ENCODE measurements at places on chromosomes 12 and 14. TPM values are rescaled to one million over a fixed set of nuclear protein-coding genes. Genes with fewer than 3 reads are reported as not detected.

RGS6 gene
- not detected for total RNA-seq

TMEM229B gene
- total RNA-seq, result 0.58 TPM

LRRC10 gene
- not detected for total RNA-seq

LGALS3 gene
- 301 TPM for total RNA-seq

LAG3 gene
- 0.35 TPM for total RNA-seq

AMN gene
- total RNA-seq, result not detected

CLEC2D gene
- 7.8 TPM for total RNA-seq

SPTB gene
- under 0.01 TPM for total RNA-seq

CRACR2A gene
- total RNA-seq, result 13.3 TPM

CLECL1 gene
- total RNA-seq, result not detected

GUCY2C gene
- not detected for total RNA-seq

C12orf56 gene
- total RNA-seq, result 5.8 TPM

B4GALNT1 gene
- 8.4 TPM for total RNA-seq

CACNA1C gene
- total RNA-seq, result 0.58 TPM

OR4E2 gene
- total RNA-seq, result not detected

TCL1A gene
- not detected for total RNA-seq

MMP19 gene
- 37.5 TPM for total RNA-seq

TM9SF1 gene
- total RNA-seq, result 85.9 TPM

IGF1 gene
- not detected for total RNA-seq

TAS2R43 gene
- 0.35 TPM for total RNA-seq

SMCO2 gene
- total RNA-seq, result not detected

HOMEZ gene
- total RNA-seq, result 9.6 TPM

TRIAP1 gene
- total RNA-seq, result 53.0 TPM

STON2 gene
- total RNA-seq, result not detected

RDH12 gene
- not detected for total RNA-seq

PMCH gene
- not detected for total RNA-seq

CYP27B1 gene
- 1.4 TPM for total RNA-seq

ITGA7 gene
- 1.2 TPM for total RNA-seq

SPIC gene
- not detected for total RNA-seq

LALBA gene
- not detected for total RNA-seq

IL31 gene
- total RNA-seq, result not detected

FOXN4 gene
- total RNA-seq, result not detected

BDKRB1 gene
- total RNA-seq, result 62.3 TPM

SLC25A21 gene
- 1.2 TPM for total RNA-seq

DDX11 gene
- total RNA-seq, result 17.0 TPM

RBM25 gene
- 20.0 TPM for total RNA-seq

RAD51AP1 gene
- 15.1 TPM for total RNA-seq

KERA gene
- total RNA-seq, result not detected

NFE2 gene
- not detected for total RNA-seq

All from myometrial cell (primary cell).